ENCODE measurements at places on chromosomes 12 and 14.

- DNase-seq = no peak
Observed at GRCh38 chr12:14187966-14188365, 177.5 kb upstream of the ATF7IP start.

- no peak for DNase-seq
Observed at GRCh38 chr14:77986773-77987172, 183.4 kb upstream of the NRXN3 start.

GRCh38 chr14:80621701-80622100 is 319.8 kb downstream of the CEP128 start:
- DNase-seq = peak; percentile 71

DNA sequence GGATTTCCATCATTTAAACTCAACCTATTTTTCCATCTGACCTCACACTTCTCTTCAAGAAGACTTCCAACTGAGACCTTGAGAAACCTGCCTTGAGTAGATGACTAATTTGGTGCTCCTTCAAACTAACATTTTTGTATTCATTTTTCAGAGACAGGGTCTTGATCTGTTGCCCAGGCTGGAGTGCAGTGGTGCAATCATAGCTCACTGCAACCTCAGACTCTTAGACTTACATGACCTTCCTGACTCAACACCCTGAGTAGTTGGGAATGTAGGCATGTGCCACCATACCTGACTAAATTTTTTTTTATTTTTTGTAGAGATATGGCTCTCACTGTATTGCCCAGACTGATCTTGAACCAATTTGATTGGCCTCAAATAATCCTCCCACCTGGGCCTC is 389.9 kb downstream of the PDZRN4 start:
- DNase-seq = no peak

GRCh38 chr14:86708846-86709339 is 1178.9 kb downstream of the FLRT2 start:
- no peak for DNase-seq

- peak; percentile 4 for DNase-seq
Observed at GRCh38 chr12:44874981-44875416, 1.1 kb downstream of the NELL2 start.

- DNase-seq = no peak
Observed at GRCh38 chr12:121184984-121185889, 24.7 kb upstream of the P2RX4 start.

- DNase-seq = peak; percentile 12
Observed at GRCh38 chr12:123387508-123388176, 3.7 kb downstream of the KMT5A start.

DNA sequence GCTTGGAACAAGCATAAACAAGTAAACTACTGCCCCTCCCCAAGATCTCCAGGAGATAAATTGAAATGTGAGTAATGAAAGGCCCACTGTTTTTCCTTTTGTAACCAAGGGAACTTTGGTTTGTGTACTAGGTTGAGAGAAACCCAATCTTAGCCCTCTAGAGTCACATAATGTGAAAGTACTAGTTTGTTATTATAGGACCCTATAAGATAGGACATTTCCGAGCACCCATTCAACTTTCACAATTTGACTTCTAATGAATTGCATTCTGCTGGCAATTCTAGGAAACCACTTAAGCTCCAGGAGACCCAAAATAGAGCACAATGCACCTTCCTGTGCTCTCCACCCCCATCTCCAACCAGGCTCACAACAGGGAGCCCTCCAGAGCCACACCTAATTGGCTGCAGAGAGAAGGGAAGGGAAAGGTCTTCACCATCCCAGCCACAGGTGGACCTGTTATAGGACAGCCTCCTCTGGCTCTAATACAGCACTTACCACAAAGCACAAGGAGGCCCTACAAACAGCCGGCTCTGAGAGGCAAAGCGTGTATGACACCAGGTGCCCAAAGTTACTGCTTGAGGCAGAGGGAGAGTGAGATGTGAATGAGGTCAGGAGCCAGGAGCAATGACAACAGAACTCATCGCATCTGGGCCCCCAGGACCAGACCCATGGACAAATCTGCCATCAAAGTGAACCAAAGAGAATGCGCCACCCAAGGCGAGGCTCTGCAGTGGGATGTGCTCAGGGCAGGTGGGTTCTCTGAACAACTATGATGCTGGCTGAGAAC is 163.3 kb upstream of the NTF3 start:
- no peak for DNase-seq

DNA sequence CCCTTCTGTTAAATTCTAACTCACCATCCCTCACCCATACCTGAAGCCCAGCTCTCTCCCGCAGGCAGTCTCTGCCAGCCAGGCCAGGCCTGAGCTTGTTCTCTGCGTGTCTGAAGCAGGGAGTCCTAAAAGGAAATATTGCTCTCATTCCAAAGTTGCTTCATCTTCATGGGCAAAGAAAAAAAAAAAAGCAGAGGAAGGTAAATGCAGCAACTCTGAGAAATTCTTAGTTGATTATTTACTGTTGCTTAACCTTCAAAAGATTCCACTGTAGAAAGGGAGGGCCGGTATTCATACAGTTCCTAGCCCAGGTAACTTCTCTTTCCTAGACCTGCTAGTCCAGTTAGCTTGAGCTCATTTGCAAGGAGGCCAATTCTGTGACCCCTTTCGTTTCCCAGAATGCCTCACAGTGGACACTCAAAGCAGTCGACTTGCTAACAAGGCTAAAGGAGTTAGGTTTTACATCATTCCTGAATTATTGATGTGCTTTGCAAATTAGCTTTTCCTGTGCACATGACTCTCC is 193.5 kb upstream of the EEA1 start:
- DNase-seq = no peak

DNA sequence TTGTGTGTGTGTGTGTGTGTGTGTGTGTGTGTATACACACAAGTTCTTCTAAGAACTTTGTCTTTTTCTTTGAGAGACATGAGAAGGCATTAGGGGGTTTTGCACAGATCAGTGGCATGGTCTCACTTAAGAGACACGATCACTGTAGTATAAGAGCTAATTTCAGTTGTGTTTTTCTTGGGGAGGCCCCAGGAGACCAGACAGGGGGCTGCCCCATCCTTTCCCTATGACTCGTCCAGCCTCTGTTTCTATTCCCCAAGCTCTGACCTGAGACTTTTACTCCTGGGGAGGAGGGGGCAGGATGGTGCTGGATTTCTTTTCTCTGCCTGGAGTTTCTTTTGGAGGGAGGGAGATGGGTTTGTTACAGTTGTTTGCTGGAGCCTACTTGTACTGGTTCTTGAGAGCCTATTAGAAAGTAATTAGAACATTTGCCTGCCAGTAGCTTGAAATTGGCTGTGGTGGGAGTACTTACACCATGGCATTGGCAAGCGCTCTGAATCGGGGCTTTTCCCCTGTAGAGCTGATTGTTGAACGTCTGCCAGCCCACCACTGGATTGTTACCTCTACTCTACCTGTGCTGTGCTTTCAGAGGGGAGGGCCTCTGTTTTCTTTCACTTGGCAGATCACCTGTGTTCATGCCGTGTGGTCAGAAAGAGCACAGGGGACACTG is 109.5 kb downstream of the TSPAN9 start:
- no peak for DNase-seq
